Activated CD8-positive, alpha-beta memory T cell treated with anti-CD3 and anti-CD28 coated beads for 1 hour (primary cell): ENCODE measurements at places on chromosomes 7 and 10.

GRCh38 chr10:15783941-15784636, 64.4 kb upstream of the ITGA8 start:
- DNase-seq, result no peak

DNA sequence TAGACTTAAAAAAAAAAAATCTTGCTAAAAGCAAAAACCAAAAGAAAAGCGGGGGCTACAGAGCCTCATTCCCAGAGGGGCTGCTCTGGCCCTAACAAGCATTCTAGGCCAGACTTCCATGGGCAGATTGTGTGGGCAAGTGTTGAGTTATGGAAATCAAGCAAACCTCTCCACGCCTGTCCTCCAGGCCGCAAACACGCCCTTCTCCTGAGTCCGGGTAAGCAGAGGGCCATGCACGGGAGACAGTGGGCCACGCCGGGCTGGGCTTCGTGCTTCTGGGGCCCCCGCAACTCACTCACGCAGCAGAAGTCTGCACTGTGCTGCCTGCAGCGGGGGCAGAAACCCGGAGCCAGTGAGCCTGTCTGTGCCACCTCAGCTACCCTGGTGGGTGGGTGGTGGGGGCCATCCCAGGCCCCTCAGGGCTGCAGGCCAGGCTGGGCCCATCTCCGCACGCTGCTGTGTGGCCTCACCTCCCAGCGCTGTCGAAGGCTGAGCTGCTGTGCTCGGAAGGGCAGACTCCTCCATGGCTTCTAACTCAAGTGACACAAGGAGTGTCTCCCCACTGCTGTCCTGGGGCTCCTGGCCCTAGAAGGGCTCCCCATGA, 125.6 kb downstream of the FAM53B start:
- DNase-seq, result no peak

DNA sequence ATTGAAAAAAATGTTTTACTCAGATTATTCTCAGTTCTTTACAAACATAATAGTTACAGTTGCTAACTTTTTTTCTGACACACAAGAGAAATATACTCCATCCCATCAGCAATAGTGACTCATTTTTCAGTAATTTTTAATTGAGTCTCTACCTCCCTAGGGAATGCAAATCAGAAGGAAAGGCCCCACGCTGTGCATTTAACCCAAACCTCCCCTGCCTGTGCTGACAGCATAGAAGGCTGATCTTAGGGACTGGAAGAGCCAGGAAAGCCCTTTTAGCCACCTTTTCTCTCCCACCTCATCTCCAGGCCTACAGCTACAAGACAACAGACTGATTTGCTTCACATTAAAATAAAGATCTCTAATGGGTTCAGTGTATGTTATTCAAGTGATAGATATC, 24.7 kb upstream of the PIK3CG start:
- DNase-seq, result no peak

DNA sequence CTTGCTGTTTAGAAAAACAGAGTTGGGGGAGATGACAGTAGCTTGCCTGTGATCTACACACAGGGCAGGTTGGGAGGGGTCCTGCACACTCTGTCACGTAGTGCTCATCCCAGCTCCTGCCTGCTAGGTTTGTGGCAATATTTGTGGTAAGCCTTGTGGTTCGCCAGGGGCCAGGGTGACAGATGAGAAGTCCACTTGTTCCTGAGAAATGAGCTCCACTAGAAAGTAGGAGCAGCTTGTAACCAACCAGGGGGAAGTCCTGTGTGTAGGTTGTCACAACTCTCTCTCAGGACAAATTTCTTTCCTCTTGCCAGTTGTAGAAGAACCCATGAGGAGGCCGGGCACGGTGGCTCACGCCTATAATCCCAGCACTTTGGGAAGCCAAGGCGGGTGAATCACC, 147.0 kb downstream of the TCF7L2 start:
- DNase-seq, result no peak

- no peak for DNase-seq
Measured at GRCh38 chr10:133140417-133141143, 19.4 kb upstream of the KNDC1 start.

GRCh38 chr7:112624416-112624815, 143.6 kb downstream of the LSMEM1 start:
- no peak for DNase-seq

- DNase-seq, result no peak
Measured at GRCh38 chr10:128087884-128088709, 38.1 kb downstream of the MKI67 start.

- DNase-seq, result no peak
Measured at GRCh38 chr10:102313221-102313896, 68.0 kb downstream of the GBF1 start.

- DNase-seq, result no peak
Measured at GRCh38 chr7:134804351-134804750, 24.9 kb downstream of the CALD1 start.

DNA sequence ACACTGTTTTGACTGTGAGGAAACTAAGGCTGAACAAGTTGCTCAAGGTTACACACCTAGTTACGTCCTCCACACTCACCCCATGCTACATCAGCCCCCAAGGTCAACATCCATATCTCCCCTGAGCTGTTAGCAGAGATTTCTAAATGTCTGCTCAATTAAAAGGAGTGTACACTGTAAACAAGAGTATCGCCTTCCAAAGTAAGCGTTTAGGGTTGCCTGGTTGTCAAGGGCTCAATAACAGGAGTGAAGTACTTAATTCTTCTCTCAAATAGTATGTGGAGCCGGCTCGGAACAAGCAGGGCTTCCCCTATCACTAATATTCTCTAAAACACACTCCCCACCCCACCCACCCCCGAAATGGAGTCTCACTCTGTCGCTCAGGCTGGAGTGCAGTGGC, 412.8 kb upstream of the GALNT17 start:
- DNase-seq, result no peak

DNA sequence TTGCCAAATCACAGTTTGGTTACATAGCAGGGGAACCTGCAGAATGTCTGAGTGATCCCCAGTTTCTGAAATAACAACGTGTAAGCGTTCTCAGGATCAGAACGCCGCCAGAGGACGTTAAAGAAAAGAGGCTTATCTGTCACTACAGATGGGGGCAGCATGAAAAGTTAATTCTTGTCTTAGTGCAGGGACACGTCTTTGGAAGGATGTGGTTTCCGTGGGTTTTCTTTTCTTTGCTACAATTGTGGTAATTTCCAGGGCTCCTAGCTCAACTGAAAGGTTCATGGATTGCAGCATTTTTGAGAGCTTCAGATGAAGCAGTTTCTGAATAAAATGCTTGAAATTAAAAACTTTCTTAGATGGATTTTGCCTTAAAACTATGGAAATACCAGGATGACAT, 106.6 kb downstream of the PRKCQ start:
- DNase-seq, result no peak

- DNase-seq, result no peak
Measured at GRCh38 chr7:25405736-25406135, 177.4 kb upstream of the NPVF start.

DNA sequence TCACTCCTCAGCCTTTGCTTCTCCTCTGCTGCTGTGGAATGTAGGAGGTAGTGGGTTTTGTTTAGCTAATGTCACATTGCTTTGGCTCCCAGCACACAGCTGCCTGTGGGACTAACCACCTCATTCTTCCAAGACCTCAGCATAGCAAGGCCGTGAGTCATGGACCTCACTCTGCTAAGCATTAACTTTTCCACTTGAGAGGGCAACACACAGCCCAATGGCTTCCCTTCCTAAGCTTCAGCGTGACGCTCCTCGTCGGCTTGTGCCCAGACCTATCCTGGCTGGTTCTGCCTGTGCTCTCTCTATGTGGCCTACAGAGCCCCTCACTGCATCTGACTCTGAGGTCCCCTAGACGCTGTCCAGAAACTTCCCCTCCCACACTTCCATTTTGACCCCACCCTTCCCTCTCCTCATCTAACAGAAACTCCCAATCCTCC, 23.3 kb downstream of the MYOF start:
- DNase-seq, result no peak

- no peak for DNase-seq
Measured at GRCh38 chr7:88057655-88058054, 123.6 kb downstream of the ADAM22 start.

- no peak for DNase-seq
Measured at GRCh38 chr7:157567666-157568065, 230.9 kb downstream of the DNAJB6 start.

DNA sequence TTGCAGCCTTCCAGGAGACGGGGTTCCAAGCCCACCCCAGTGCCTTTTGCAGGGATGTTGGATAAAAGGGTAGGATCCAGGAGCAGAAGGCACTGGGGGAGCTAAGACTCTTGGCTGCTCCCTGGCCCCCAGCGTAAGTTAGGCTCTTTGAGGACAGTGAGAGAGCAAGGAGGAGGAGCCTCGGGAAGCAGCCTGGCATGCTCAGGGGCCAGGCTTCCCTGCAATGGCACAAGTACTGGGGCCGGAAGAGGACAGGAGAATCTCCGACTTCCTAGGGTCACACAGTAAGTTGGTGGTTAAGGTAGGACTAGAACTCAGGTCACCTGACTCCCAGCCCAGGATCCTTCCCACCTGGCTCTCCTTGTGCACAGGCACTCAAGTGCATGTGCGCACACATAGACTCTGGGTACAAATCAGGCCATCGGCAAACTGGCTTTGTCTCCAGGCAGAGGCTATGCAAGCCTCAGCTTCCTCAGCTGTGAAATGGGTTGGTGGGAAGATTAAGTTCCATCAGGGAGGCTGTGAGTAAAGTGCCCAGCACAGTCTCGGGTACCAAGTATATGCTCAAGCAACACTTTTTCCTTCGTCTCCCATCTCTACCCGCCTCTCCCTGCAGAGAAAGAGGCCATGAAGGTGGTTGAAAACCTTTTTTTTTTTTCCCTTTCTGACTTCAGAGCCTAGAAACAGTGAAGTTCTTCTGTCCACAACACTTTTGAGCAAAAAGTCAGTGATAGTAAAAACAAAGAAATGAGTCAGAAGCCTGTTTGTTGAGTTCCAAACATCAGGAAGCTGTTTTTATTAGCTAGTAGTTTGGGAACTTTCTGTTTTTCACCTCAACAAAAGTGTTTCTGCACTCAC, 79.1 kb downstream of the NEURL1 start:
- no peak for DNase-seq

GRCh38 chr7:102891693-102892261, 21.0 kb upstream of the LRRC17 start:
- no peak for DNase-seq

GRCh38 chr10:109861081-109861480, 62.2 kb downstream of the XPNPEP1 start:
- DNase-seq, result no peak
